Renal pelvis (tissue), 12 donors: ENCODE measurements at places on chromosomes 2 and 18. TPM values are rescaled to one million over a fixed set of nuclear protein-coding genes. Genes with fewer than 3 reads are reported as not detected.

ITPRIPL1 gene
- 5.2 TPM for polyA plus RNA-seq

FAM237A gene
- polyA plus RNA-seq, result not detected

PROKR1 gene
- polyA plus RNA-seq, result 0.40 TPM

EMILIN1 gene
- polyA plus RNA-seq, result 70.9 TPM

CERKL gene
- polyA plus RNA-seq, result 13.4 TPM

REG3G gene
- polyA plus RNA-seq, result 0.14 TPM

AUP1 gene
- 113 TPM for polyA plus RNA-seq

KCNG2 gene
- polyA plus RNA-seq, result 0.33 TPM

TCF23 gene
- 0.55 TPM for polyA plus RNA-seq

CHRND gene
- polyA plus RNA-seq, result 0.47 TPM

COL3A1 gene
- polyA plus RNA-seq, result 1,230 TPM

ALPP gene
- polyA plus RNA-seq, result not detected

IL36B gene
- polyA plus RNA-seq, result not detected

YPEL5 gene
- 107 TPM for polyA plus RNA-seq
